ENCODE measurements at places on chromosomes 2 and 18. TPM values are rescaled to one million over a fixed set of nuclear protein-coding genes. Genes with fewer than 3 reads are reported as not detected.

DNA sequence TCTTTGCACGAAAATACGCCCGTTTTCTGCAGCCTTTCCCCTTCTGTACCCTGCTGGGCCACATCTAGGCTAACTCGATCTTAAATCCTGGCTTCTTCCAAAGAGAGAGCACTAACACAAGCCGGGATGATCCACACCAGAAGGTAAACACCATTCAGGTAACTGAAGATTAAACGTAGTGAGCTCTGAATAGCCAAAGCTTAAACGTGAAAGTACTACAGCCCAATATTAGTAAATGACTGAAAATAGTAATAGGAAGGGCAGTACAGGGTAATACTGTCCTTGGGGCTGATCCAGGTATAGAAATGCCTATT lies 422 bp upstream of the MRPL53 start:
- DNase-seq = no peak

GRCh38 chr2:101386599-101387150 lies 628 bp downstream of the CREG2 start:
- no peak for DNase-seq

GRCh38 chr2:122028371-122029100 lies 273.1 kb downstream of the TSN start:
- no peak for DNase-seq

DNA sequence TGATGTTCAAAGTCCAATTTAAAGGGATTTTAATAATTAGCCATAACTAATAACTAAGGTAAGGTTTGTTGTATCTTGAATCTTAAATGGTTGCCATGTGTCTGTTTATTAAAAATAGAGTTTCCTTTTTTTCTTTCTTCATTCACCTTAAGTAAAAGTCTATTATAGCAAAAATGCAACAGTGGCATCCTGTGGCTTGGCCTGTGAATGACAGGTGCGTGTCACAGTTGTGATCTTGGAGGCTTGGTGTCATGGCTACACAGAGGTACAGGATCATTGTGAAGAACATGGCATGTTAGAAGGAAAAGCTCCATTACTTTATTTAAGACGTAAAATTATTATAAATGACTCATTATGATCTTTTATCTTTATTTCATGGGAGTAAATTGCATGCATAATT lies 246.1 kb downstream of the BCL2 start:
- DNase-seq = no peak

DNA sequence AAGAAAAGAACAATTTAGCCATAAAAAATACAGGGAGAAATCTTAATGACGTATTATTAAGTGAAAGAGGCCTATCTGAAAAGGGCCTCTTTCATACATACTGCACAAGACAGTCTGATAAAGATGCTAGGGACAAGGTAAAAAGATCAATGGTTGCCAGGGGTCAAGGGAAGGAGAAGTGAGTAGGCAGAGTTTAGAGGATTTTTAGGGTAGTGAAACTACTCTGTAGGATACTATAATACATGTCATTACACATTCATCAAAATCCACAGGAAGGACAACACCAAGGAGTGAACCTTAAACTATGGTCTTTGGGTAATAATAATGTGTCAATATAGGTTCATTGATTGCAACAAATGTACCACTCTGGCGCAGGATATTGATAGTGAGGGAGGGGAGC lies 289.3 kb downstream of the FSIP2 start:
- no peak for DNase-seq

DNA sequence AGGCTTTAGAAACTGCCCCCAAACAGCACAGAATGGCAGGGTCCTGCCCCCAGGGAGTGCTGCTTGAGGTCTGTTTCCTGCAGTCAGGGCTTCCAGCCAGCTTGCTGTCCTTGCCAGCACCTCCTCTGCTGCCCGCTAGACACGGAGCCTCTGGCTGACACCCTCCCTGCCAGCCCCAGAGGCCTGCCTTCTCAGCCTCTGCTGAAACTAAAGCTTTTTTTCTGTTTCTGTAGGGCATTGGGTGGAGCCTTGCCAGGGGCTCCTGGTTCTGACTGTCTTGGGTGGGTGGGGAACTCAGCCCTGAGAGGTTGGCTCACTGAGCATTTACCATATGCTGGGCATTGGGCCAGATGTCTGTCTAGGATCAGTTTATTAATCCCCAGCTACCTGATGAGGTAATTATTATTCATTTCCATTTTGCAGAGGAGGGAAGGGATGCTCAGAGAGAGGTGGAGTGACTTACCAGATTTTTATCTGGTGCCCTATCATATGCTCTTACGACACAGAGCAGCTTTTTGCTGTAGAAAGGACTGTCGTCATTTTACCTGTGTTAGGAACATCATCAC lies 35.4 kb downstream of the INPP4A start:
- DNase-seq = no peak

GRCh38 chr2:199339891-199340605 lies 117.7 kb downstream of the SATB2 start:
- no peak for DNase-seq

DNA sequence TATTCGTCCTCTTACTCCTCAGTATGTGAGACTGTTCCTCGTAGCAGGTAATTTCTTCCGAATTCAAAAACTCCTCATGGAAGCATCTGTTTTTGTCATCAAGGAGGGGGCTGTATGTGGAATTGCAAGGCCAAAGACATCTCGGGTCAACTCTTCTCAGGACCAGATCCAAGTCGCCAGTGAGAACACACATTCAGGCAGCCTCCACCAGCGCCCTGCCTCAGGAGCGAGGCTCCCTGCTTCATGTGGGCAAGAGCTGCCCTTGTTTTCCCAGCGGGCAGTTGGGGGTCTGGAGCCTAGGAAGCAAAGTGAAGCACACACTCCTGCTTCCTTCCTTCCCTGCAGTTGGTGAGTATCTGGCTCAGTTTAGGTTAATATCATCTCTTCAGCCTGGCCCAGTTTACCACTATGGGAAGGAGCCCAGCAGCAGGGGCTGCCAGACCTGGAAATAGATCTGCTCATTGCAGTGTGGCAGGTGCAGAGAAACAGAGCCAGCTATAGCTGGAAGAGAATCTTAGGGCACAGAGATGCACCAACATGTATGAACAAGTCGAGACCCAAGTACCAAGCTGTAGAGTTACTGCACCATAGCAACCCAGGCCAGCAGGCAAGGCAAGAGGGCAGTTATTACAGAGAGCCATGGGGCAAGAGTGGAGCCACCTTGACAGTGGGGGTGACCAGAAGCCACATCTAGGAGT lies 25.3 kb downstream of the TMEM127 start:
- no peak for DNase-seq

- DNase-seq = no peak
These were observed 726.4 kb upstream of the CDH2 start for GRCh38 chr18:28903306-28903705.

DNA sequence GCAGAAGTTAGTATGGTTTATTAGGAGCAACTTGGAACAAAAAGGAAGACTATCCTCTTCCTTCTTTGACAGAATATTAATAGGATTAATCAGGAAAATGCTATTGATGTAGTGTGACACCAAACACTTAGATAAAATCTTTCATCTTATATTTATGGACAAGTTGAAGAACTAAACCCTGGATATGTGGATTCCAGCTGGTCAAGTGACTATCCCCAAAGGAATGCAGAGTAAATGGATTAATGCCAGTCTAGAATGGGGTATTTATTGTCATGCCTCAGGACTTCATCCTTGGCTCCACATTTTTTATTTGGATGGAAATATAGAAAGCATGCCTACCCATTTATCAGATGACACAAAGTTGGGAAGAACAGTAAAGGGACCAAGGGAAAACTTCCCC lies 124.0 kb upstream of the TTC39C start:
- no peak for DNase-seq

GRCh38 chr18:79760881-79761280 lies 36.9 kb upstream of the KCNG2 start:
- DNase-seq = no peak

DNA sequence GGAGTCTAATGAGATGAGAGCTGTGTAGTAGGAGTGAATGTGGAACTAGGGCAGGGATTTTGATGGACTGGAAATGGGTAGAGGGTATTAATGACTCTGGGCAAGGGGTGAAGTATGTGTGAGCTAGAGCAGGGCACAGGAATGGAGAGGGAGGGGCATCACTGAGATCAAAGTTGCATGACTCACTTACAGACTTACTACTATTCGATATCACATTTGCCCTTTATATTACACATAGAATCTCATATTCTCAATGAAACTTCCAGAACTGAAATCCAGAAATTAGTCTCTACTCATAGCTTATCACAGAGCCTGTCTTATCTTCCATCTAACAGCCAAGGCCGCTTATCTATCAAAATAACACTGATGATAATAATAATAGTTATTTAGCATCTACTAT lies 20.0 kb upstream of the ITGB6 start:
- DNase-seq = no peak

- no peak for DNase-seq
These were observed at the start of gene ASTL for GRCh38 chr2:96138179-96139145. ASTL (minus strand) TSS chr2:96138502; CDS start chr2:96138436, 66 bp downstream.

- no peak for DNase-seq
These were observed 10.4 kb downstream of the CIB4 start for GRCh38 chr2:26630669-26631360.

GRCh38 chr2:567865-568638 lies 109.2 kb downstream of the TMEM18 start:
- DNase-seq = no peak

- DNase-seq = no peak
These were observed 8.0 kb downstream of the CYRIA start for GRCh38 chr2:16657671-16658070.

- no peak for DNase-seq
These were observed 122.7 kb downstream of the VWC2L start for GRCh38 chr2:214533541-214533940.

DNA sequence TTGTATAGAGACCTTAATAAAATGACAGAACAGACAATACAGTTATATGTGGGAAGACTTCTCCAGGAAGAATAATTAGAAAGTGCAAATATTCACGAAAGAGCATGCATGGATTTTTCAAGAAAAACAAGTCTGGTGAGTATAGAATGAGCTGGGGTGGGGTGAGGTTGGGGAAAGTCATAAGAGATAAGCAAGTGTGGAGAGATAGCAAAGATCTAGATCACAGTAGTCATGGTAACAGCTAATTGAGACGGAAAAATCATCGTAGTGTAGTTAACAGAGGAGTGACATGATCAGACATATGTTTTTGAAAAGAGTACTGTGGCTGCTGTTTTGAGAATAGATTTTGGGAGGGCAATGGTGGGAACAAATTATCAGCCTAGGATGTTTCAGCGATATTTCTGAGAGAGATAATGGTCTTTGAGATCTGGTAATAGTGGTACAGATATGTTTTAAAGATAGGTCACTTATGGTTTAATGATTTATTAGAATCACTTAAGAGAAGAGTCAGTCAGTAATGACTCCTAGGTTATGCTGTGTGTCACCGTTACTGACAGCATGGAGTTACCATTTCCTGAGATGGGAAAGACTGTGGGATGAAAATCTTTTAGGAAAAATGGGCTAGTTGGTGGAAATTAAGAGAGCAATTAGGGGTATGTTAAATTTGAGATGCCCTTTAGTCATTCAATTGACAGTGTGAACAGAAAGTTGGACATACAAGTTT lies 248.5 kb upstream of the SLC8A1 start:
- no peak for DNase-seq

GRCh38 chr2:145402706-145403277 lies 882.9 kb upstream of the ZEB2 start:
- DNase-seq = no peak

- DNase-seq = no peak
These were observed 97.2 kb downstream of the SEPTIN10 start for GRCh38 chr2:109516445-109517117.

- no peak for DNase-seq
These were observed 75.7 kb downstream of the TTC21B start for GRCh38 chr2:165877565-165878550.

DNA sequence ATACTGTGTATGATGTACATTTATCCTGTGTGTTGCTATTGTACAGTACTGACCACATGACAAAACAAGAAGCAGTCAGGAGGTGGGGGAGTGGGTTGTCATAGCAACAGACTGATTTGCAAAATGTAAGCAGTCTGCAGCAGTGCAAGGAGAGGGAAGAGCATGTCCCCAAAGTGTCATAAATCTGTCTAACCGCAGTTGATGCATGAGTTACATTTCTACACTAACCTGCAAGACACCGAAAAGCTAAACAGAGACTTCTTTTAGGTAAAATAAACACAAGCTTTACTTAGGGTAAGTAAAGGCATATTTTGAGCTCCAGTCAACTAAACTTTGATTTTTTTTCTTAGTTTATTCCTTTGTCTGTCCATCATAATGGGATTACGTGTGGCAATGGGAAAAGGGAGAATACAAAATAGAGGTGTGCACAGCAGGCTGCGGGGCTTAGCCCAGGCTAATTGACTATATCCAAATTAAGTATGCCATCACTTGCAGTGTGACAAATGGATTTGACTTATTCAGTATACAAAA lies 134.5 kb downstream of the MEIS1 start:
- no peak for DNase-seq

DNA sequence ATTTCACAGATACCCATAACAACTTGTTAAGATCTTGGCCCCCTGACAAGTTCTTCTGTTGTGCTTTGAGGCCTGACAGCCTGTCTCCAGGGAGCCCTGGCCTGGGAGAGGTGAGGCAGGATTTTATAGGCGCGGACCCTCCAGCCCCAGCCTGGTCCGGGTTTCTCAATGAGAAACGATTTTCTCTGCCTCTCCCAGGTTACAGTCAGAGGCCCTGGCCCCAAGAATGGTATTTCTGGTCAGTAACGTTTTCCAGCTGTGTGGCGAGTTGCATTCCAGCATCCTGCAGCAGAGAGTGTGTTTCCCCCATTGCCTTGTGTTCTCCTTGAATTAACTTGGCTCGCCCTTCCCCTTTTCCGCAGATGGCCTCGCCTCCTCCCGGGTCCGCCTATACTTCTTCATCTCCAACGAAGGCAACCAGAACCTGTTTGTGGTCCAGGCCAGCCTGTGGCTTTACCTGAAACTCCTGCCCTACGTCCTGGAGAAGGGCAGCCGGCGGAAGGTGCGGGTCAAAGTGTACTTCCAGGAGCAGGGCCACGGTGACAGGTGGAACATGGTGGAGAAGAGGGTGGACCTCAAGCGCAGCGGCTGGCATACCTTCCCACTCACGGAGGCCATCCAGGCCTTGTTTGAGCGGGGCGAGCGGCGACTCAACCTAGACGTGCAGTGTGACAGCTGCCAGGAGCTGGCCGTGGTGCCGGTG lies 3.0 kb downstream of the INHBB start:
- no peak for DNase-seq

DNA sequence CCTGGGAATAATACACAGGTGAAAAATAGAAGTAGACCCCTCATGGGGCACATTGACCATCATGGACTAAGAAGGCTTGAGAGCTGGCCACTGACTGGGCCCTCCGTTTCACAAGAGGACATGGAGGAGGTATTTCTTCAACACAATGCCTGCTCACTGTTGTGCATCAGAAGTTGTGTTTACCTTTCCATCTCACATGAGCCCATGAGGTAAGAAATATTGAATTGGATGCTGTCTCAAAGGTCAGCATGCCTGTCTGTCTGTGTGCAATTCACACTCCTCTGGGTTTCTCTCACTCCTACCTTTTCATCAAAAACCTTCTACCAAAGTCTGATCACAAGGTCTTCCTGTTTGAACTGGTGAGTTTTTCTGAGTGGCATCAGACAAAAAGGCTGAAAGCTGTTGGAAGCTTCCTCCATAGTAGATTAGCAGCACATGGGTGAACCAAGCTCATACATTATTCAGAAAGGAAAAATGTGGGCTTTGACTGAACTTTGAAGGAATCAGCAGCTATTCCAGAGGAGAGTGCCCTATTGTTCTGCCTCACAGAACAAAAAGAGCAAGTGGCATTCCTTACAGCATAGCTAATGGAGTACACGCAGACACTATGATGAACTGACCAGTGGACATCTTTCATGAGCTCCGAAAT lies 143.2 kb upstream of the RND3 start:
- DNase-seq = no peak

The RNF152 gene
- total RNA-seq = 13.3 TPM

The CAPN14 gene
- total RNA-seq = 0.36 TPM

The INPP1 gene
- total RNA-seq = 31.7 TPM

The ALPG gene
- total RNA-seq = not detected

The MYO5B gene
- total RNA-seq = 9.9 TPM

The CPO gene
- 0.89 TPM for total RNA-seq
